ENCODE measurements at places on chromosomes 7 and 10.

GRCh38 chr7:134300988-134301387 lies 15.7 kb downstream of the SLC35B4 start:
- no peak for DNase-seq

GRCh38 chr10:3874990-3875841 lies 90.2 kb upstream of the KLF6 start:
- peak; percentile 43 for DNase-seq

DNA sequence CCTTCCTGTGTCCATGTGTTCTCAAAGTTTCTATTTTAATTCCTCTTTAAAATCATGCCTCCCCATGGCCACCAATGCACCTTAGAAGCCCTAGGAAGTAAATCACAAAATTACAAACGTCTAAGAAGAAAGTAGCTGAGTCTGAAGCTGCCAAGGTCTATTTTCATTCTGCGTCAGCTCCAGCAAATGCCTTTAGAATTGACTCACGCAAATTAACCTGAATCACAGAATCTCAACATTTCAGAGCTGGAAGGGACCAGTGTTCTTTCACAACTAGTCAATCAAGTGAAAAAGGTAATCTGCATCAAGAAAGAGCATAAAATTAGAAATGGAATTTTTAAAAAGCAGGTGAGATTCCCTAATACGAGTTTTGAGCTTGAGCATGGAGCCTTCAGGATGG lies 1017.6 kb downstream of the SORCS3 start:
- DNase-seq: no peak

GRCh38 chr10:10831085-10831484 lies 186.6 kb upstream of the CELF2 start:
- DNase-seq: no peak

DNA sequence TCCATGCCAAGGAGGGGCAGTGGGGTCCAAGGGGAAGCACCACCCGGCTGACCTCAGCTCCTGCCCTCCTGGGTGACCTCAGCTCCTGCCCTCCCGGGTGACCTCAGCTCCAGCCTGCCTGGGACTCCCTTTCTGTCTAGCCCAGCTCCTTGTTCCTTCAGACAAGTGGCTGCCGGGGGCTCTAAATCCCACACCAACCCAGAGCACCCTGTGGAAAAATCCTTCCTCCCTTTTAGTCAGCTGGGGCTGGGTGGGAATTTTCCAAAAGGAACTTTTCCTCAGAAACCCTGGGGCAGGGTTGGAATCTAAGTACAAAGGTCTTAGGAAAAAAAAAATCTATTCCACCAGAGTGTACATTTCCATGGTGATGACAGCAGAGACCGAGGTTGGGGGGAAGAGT lies 36.3 kb downstream of the AKR1B1 start:
- DNase-seq: no peak

DNA sequence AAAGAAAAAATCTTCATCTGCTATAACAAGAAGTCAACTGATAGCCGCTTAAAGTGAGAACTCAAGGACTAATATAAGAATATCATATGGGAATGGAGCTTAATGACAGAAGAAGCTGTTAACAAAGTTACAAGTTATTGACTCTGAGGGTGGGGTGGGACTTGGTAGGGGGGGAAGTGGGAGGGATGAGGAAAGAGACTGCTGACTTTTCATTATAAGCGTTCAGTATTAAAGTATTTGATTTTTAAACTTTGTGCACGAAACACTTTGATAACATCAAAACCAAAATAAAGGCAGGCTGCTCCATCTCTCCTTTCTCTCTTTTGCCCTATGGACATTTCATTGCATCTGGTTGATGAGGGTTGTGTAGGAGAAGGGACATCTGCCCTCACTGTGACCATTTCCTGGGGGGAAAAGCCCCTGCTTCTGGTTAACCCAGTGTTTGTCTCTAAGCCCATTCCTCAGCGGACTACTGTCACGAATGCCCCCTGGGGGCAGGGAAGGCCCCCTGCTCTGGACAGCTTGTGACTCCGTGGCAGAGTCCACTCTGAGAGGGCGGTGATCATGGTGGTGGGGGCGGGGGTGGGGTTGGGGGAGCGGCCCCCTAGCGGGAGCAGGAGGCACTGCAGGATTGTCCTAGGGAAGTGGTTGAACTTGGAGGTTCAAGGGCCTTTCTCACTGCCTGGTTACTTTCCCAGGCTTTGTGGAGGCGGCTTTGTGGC lies 17.4 kb downstream of the SLC13A4 start:
- DNase-seq: no peak

- DNase-seq: no peak
Measured at GRCh38 chr7:112579388-112579787, 98.6 kb downstream of the LSMEM1 start.

GRCh38 chr10:7258948-7259523 lies 151.8 kb downstream of the SFMBT2 start:
- DNase-seq: peak; percentile 70

- DNase-seq: no peak
Measured at GRCh38 chr7:98054585-98054984, 52.1 kb upstream of the LMTK2 start.

DNA sequence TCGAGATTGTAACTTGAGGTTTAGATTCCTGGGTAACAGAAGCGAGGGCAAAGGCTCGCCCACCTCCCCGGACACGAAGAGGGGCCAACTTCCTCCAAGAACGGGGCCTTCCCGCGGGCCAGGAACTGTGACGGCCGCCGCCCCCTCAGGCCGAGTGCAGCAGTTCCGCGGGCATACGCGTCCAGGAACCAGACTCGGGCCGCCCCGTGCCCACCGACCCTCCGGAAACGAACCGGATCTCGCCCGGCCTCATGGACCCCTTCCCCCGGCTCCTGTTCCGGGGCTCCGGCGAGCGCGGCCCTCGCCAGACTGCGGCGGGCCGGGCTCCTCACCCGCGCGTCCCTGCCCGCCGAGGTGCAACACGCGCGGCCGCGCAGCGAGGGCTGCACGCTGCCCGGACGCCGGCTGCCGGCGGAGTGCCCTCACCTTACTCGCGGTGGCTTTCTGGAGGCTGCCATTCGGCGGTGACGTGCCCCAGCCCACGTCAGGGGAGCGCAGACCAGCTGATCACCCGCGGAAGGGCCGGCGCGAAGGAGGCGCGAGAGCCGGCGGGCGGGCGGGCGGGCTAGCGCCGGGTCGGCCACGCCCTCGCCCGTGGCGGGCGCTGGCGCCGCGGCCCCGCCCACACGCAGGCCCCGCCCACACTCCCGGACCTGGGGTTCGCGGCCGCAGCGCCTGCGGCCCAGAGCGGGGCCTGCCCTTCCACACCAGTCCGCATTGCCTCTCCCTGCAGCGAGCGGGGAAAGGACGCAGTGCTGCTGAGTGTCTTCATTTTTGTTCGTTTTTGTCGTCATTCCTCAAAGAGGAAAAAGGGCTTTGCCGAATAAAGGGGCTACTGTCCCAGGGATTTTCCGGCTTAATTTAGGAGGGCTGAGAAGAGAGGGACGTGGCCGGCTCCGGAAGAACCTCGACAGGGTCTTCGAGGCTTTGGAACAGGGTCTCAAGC lies at the start of gene XPNPEP1:
XPNPEP1 (minus strand) TSS at position 536 of the 946 bp plus-strand sequence; CDS start at position 458, 78 bp downstream.
- peak; percentile 71 for DNase-seq

- DNase-seq: no peak
Measured at GRCh38 chr10:11242443-11243387, 225.0 kb downstream of the CELF2 start.

GRCh38 chr7:44637788-44638594 lies 31.6 kb downstream of the OGDH start:
- DNase-seq: peak; percentile 62

GRCh38 chr10:72242675-72243074 lies 26.6 kb upstream of the ASCC1 start:
- no peak for DNase-seq

GRCh38 chr10:47283101-47283630 lies 16.8 kb upstream of the GDF10 start:
- no peak for DNase-seq

DNA sequence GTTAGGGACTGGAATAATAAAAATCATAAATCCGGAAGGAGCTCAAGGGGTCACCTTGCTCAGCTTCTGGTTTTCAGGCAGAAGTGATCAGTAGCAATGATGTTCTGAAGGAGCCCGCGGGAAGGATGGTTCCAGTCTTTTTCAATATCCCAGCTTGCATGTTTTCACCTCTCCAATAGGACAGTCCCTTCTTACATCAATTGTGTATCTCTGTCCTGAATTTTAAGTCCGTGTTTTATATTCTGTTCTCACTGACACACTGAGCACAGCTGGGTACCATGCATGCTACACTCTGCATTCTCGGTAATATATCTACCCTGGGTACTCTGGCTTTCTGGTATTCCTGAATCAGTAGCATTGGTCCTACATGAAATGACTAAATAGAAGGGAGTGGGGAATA lies 55.2 kb upstream of the SLC35B4 start:
- DNase-seq: no peak

DNA sequence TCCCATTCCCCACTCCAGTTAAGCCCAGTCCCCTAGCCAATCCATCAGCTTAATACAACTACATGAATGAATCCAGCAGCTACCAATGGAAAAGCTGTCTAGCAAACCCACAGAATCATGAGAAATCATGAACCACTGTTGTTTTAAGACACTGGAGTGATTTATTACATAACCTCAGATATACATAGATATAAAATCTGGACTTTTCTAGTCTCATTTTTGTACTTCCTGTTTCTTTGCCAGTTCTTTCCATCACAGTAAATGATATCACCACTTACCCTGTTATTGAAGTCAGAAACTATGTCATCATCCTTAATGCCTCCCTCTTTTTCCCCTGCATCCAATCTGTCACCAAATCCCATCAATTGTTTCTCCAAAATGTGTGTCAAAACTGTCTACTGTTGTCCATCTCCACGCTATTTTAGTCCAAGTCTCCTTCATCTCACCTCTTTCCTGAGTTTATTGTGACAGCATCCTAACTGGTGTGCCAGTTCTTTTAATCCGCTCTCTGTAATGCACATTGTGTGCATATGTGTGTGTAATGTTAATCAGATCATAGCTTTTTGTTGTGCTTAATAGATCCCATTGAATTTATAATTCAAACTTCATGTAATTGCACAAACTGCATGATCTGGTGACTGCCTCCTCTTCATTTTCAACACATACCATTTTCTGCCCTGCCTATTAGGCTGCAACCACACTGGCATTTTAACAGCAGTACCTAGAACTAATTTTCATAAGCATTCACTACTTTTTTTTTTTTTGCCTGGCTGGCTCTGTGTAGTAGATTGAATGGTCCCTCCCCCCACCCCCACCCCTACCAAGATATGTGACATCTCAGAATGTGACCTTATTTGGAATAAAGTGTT lies 56.0 kb downstream of the MKLN1 start:
- DNase-seq: no peak

DNA sequence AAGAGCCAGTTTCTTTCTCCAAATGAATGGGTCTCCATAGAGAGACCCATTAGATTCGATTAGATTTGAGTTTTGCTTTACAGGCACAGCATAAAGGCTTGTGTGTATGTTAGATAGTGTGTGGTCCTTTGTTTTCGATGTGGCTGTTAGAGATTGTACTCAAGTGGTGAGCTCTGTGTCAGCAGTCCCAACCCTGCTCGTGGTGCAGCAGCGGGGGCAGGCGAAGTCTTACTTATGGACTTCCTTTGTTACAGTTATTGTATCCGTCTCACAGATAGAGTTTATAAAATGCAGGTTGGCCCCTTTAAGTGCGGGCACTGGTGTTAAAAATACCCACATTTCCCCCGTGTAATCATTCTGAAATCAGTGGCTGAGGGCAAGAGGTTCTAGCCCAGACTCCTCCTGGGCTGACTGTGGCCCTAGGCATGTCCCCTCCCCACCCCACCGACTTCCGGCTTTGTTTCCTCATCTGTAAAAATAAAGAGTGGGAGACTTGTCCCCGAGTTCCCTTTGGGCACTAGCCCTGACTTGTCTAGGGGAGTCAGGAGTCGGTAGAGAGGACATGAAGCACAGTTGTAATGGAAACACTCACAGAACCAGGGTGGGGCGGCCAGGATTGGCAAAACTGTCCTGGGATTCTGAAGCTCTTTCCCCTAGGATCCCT lies 28.6 kb downstream of the MTURN start:
- DNase-seq: peak; percentile 27

GRCh38 chr7:16278167-16278787 lies 143.1 kb downstream of the CRPPA start:
- DNase-seq: no peak

DNA sequence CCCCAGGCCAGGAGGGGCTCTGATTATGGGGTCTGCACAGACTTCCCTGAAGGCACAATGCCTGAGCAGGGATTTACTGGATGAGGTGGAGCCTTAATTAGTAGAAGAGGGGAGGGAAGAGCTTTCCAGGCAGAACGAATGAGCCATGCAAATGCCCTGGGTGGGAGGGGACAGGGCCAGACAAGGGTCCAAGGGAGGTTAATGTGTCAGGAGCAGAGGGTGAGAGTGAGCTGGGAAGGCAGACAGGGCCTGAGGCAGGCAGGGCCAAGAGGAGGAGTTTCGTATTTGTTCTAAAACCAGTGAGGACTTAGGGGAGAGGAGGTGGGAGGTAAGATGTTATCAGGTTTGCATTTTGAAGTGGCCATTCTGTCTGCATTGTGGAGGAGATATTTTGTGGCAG lies 65.3 kb downstream of the NPY start:
- no peak for DNase-seq

DNA sequence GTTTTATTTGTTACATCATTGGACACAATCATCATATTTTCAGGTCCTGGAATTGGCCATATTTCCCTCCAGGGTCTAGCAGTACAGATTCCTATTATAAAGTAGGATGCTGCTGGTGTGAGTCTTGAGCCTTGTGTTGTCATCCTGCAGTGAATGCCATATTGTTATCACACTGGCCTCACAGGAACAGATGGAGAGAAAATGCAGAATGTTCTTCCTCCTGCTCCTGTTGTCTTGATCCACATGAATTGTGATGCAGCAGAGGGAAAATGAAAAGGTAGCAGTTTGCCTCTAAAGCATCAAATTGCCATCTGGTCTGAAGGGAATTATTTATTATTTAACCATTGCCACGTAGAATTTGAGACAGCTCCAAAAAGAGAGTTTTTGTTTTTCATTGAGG lies 248.6 kb downstream of the GPAM start:
- no peak for DNase-seq

DNA sequence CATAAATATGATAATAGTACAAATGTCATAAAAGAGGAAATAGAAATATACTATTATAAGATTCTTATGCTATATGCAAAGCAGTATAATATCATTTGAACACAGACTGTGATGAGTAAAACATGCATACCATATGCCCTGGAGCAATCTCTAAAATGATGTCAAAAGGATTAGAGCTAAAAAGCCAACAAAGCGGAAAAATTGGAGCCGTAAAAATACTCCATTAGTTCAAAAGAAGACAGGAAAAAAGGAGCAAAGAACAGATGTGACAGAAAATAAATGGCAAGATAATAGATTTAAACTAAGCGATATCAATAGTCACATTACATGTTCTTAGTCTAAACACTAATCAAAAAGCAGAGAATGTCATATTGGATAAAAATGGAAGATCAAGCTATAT lies 191.0 kb upstream of the PLPP4 start:
- DNase-seq: no peak

DNA sequence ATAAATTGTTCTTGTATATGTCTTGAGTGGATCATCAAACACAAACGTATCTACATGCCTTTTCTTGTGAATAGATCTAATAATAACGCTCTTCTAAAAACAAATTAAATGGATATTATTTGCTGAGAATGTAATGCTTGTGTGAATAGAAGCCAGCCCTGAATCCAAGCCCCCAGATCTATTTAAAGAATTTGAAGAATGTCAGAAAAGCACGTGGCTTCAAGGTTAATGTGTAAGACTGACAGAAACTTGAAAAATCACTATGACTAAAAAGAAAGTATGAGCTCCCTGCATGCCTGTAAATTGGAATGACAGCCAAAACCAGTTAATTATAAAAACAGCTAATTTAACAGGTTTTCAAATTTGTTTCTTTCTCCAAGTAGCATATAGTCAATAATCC lies 43.2 kb upstream of the ATRNL1 start:
- no peak for DNase-seq

GRCh38 chr10:110631934-110632333 lies 12.2 kb upstream of the RBM20 start:
- DNase-seq: no peak

- DNase-seq: no peak
Measured at GRCh38 chr7:72538147-72538546, 126.0 kb upstream of the CALN1 start.

All from effector memory CD8-positive, alpha-beta T cell (primary cell).